ENCODE measurements at places on chromosomes 2 and 18.

- DNase-seq, result no peak
Measured at GRCh38 chr2:224838335-224838734, 122.2 kb upstream of the CCDC195 start.

- DNase-seq, result no peak
Measured at GRCh38 chr2:234251326-234252271, 201.1 kb downstream of the SPP2 start.

GRCh38 chr2:11279398-11279797 lies 65.0 kb downstream of the ROCK2 start:
- no peak for DNase-seq

- no peak for DNase-seq
Measured at GRCh38 chr2:149055751-149056150, 17.3 kb downstream of the LYPD6B start.
